ENCODE measurements at places on chromosomes 4 and X. TPM values are rescaled to one million over a fixed set of nuclear protein-coding genes. Genes with fewer than 3 reads are reported as not detected.

GRCh38 chr4:39067451-39067850 lies 5.4 kb downstream of the KLHL5 start:
- no peak for DNase-seq

- DNase-seq: no peak
Measured at GRCh38 chrX:110341189-110342035, 17.2 kb upstream of the RTL9 start.

DNA sequence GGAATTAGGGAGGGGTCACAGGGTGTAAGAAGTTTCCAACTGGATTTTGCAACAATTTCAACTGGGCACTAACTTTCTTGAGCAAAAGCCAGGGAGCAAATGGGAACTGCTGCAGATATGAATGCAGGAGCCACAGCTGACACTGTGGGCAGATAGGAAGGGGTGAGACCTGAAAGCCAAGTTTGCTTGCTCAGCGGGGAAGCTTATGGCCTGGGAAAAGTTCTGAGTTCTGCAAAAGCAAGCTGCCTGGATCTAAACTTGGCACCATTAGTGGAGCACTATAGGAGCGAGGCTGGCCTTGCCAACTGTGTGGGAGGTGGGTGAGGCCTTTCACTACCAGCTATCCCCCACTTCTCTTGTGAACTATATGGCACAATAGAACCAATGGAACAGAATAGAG lies 11.1 kb downstream of the CYSLTR1 start:
- no peak for DNase-seq

DNA sequence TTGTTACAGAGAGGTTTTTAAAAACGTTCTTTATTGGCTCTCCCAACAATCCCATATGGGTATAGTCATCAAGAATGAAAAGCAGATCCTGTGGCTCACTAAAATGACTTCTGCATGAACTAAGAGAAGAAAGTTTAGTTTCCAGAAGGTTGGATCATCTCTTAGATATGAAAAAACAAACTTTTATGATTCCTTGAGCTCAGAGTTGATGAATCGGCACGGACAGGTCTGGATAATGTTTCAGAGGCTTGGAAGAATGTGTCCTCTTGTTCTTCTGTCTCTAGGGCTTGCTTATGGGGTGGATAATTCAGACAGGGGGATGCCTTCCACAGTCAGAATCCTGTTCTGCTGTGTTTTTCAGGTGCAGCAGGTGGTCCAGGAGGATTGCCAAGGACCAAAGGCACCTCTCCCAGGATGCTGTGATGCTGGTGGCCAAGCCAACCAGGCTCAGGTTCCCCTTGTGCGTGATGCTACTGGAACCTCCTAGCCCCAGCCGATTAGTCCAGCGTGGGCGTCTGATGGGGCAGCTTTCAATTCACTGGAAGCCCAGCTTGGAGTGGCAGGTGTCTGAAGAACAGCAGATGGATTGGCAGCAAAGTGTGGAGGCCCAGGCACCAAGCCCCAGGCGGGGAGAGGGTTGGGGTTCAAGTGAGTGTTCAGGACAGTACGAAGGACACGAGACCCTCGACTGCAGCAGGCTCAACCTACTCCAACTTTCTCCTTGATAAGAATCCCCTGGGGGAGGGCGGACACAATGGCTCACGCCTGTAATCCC lies 30.3 kb downstream of the CCKAR start:
- no peak for DNase-seq

GRCh38 chrX:82134378-82134777 lies 932.5 kb downstream of the SH3BGRL start:
- no peak for DNase-seq

DNA sequence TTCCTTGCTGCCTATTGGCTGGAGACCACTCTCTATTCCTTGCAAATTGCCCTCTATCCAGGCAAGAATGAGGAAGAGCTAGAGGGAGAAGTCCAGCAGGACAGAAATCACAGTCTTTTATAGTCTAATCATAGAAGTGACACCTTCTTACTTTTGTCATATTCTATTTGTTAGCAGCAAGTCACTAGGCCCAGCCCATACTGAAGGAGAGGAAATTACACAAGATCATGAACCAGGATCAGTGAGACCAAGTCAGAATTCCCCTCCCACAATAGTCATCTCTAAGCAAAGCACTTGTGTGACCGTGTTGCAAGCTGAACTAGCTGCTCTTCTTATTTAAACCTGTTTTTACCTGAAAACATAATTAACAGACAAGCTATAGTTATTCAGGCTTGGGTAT lies 317.7 kb downstream of the INPP4B start:
- DNase-seq: no peak

- no peak for DNase-seq
Measured at GRCh38 chr4:24890561-24891126, 22.2 kb downstream of the CCDC149 start.

DNA sequence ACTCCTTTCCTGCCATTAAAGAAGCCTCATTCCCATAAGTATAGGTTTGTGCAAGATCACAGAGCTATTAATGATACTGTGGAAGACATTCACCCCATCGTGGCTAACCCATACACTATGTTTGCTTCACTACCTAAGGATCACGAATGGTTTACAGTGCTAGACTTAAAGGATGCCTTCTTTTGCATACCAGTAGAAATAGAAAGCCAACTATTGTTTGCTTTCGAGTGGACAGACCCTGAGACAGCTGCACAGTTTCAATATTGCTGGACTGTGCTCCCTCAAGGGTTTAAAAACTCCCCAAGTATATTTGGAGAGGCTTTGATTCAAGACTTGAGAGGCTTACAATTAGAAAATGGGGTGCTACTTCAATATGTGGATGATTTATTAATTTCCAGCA lies 16.0 kb upstream of the PAPSS1 start:
- DNase-seq: no peak

DNA sequence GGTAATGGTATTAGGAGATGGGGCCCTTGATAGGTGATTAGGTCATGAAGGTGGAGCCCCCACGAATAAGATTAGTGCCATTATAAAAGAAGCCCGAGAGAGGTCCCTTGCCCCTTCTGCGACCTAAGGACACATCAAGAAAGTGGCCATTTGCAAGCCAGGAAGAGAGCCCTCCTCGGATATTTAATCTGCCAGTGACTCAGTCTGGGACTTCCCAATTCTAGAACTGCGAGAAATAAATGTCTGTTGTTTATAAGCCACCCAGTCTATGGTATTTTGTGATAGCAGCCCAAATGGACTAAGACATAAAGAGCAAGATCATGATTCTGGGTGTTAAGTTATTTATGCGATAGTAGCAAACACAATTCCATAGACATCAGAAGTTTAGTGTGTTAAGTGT lies 192.2 kb downstream of the LDB2 start:
- DNase-seq: no peak

DNA sequence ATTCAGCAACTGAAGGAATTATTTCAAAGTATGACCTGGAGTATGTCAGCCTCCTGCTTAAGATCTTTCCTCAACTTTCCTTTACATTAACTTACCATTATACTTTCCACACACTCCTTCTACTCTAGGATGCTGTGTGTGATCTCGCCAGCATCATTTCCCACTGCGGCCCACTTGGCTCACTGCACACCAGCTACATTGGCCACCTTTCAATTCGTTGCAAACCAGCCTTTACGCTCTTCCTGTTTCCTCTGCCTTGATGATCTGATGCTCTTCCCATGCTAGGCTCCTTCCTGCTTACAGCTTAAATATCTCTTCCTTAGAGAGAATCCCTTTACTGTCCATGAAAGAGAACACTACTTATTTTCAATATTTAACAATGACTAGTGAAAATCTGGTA lies 95.1 kb downstream of the GPM6A start:
- DNase-seq: no peak

- DNase-seq: no peak
Measured at GRCh38 chrX:15915959-15916703, 61.5 kb upstream of the AP1S2 start.

DNA sequence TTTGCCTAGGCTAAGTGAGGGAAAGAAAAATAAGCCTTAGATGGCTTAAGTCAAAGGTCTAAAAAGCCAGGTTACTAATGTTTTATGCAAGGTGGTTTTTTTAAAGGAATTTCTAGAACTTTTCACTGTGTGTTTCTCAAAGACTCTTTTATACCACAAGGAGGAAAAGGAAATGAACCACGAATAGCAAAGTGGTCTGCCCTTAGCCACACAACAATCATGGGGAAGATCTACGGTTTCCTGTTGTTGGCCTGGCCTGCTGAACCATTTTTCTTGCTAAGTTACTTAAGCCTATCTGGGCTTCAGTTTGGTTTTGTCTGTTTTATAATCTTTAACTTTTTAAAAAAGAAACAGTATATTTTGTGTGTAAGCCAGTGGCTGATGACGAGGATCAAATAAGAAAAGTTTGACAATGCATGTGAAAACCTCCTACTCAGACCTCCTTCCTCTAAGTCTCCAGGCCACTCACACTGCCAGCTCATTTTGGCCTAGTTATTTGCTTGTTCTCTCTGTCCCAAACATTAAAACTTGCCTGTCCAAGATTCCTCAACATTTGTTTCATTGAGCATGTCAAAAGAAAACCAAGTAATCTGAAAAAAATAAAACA lies 56.7 kb upstream of the COL25A1 start:
- DNase-seq: no peak

GRCh38 chr4:3634281-3634857 lies 102.1 kb upstream of the LRPAP1 start:
- no peak for DNase-seq

GRCh38 chr4:54709400-54709799 lies 51.6 kb downstream of the KIT start:
- no peak for DNase-seq

GRCh38 chr4:44320833-44321232 lies 127.8 kb downstream of the KCTD8 start:
- no peak for DNase-seq

GRCh38 chrX:53716328-53717088 lies 30.0 kb upstream of the HUWE1 start:
- DNase-seq: no peak

DNA sequence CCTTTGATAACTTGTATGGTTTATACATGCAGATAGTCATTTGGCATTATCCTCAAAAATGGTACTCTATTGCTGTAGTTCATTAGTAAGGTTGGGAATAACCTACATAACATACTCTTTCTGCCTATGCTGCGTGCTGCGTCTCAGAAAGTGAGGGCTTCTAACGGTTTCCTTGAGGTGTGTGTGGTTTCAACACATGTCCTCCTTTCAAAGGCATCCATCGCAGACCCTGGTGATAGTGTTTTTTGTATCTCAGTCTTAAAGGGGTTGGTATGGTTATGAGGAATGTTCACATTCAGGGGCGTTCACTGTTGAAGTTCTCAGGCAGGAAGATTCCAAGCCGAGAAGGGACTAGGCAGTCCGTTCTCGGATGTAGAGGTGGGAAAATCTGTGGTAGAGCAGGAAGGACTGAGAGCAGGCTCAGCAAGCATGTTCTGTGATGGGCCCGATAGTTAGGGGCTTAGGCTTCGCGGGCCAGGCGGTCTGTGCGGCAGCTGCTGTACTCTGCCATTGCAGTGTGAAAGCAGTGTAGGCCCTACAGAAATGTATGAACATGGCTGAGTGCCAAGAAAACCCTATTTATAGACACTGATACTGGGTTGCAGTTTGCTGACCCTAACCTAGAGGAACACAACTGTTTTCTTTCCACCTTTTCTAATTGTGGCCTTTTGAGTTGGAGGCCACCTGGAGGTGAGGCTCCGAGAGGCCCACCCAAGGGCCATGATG lies 123.2 kb downstream of the GPR143 start:
- DNase-seq: no peak

DNA sequence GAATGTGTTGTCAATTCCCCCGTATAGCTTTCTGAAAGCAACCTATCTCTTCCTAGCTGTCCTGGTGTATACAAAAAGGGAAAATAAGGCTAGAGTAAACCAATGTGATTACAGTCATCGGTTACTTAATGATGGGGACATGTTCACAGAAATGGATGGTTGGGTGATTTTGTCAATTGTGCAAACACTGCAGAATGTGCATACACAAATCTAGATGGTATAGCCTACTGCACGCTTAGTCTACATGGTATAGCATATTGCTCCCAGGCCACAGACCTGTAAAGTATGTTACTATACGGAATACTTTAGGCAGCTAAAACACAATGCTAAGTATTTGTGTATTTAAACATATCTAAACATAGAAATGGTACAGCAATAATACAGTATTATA lies 5.1 kb downstream of the DTHD1 start:
- no peak for DNase-seq

DNA sequence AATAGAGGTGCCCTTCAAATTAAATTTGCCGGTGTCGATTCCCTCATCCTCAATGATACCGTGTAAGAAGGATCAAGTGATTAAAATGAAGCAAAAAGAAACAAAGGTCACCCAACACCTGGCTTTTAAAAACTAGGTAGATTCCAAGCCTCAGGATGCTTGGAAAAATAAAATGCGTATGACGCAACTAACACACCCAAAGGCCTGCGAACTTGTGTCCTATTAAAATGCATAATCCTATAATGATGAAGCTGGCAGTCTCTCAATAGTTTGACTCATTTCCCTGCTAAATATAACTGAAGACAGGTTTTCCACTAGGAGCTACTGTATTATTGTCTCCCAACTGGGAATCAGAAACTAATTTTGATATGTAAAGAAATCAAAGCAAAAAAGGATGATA lies 263.2 kb downstream of the DHX15 start:
- no peak for DNase-seq

DNA sequence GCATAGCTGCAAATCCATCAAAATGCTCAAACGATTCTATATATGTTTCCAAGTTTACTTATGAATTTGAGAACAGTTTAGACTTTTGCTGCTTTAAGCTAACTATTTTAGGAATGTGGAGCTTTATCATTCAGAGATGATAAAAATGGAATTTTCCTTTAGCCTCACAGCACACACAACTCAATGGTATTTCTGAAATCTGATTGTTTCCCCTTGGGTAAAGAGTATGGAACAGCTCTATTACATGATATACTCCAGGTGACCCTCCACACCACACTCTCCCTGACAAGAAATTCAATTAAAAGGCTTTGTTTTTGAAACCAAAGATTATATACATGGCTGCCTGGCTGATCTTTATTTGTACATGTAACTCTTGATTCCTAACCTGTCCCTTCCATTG lies 120.0 kb downstream of the LUZP4 start:
- DNase-seq: no peak

DNA sequence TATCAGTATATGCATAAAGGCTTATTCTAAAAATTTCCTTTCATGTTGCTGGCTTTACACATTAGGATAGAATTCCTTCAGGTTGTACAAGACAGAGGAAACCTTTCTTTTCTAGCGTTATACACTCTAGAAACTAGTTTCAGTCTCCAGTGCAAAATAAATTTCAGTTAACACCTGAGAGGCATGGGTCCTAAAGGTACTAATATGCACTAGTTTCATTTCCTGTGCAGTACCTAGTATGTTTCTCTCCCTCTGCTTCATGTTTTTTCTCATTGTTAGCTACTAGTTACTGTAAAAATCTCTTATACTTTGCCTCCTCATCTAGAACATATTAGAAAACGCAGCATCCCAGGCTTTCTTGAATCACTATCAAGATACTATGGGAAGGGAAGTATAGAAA lies 54.0 kb downstream of the SNX25 start:
- DNase-seq: no peak

The APELA gene
- 10.9 TPM for total RNA-seq

The DRD5 gene
- not detected for total RNA-seq

The USP26 gene
- total RNA-seq: not detected

The TCEAL5 gene
- 0.12 TPM for total RNA-seq

The TIGD2 gene
- total RNA-seq: 28.1 TPM

The TBC1D8B gene
- total RNA-seq: 1.6 TPM

The XK gene
- 1.0 TPM for total RNA-seq

The RNF150 gene
- total RNA-seq: 1.4 TPM

The RAB40AL gene
- total RNA-seq: not detected
